ENCODE measurements at places on chromosomes 11 and 22.

DNA sequence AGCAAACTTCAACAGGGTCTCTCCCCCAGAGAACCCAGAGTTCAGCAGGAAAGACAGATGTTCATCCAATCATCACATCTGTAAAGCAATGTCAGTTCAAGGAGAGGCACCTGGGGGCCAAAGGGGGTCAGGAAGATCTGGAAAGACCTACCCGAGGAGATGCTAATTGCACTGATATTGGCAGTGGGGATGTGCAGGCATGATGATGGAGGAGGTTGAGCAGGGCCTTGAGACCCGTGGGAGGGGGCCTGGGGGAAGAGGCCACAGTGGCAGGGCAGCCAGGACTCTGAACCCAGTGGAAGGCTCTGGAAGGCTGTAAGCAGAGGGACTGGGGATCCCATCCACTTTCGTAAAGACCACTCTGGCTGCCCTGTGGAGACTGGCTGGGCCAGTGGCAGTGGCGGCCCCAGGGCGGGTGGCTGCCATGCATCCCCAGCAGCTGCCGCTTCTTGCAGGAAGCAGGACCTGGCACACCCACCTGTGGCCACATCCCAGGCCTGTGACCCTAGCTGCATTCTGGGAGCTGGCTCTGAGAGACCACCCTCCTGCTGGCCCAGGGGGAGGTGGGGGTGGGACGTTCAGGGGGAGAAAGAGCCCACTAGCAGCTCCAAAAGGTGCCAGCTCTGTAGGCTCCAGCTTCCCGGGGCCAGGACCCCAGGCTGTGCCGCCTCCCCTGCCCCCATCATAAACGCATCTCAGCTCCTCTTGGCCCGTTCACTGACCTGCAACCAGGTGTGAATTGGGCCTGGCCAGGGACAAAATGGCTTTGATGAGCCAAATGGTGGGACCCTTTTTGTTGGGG is 59.9 kb upstream of the FGF3 start:
- no peak for DNase-seq

GRCh38 chr11:35419184-35419829 is at the start of gene SLC1A2:
Gene SLC1A2 (minus strand): TSS chr11:35419558. CDS start chr11:35418966, 592 bp downstream.
- no peak for DNase-seq

GRCh38 chr11:57322256-57323166 is 2.2 kb downstream of the TNKS1BP1 start:
- DNase-seq: no peak

DNA sequence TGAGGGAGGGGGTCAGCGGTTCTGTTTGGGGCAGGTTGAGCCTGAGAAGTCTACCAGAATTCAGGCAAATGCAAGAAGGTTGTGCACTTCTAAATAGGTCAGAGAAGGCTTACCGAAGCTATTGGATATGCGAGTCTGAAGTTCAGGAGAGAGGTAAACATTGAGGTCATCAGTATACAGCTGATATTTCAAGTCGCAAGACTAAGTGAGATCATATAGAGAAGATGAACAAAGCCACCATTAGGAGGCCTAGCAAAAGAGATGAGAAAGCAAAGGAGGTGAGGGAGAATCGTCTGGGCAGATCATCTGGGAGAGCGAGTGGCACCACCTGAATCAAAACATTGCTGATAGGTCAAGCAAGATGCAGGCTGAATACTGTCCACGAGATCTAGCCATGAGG is 430.6 kb downstream of the BUD13 start:
- DNase-seq: no peak

DNA sequence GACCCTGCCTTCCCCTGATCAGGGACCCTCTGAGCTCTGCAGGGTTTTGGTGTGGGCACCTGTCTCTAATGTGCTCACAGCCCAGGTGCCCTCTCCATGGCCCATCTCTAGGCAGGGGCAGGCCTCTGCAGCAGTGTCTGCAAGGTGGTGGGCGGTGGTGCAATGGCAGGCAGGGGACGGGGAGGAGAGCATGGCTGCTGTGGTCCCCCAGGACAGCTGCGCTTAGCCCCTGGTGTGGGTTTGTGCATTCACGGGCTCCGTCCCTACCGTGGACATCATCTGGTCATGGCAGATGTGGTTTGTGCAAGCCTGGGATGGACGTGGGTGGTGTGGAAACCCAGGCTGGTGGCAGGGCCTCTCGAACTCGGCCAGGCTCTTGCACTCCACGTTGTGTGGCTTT is 443.1 kb downstream of the TBC1D22A start:
- DNase-seq: no peak

- no peak for DNase-seq
Measured at GRCh38 chr11:27933992-27934829, 173.7 kb downstream of the KIF18A start.

DNA sequence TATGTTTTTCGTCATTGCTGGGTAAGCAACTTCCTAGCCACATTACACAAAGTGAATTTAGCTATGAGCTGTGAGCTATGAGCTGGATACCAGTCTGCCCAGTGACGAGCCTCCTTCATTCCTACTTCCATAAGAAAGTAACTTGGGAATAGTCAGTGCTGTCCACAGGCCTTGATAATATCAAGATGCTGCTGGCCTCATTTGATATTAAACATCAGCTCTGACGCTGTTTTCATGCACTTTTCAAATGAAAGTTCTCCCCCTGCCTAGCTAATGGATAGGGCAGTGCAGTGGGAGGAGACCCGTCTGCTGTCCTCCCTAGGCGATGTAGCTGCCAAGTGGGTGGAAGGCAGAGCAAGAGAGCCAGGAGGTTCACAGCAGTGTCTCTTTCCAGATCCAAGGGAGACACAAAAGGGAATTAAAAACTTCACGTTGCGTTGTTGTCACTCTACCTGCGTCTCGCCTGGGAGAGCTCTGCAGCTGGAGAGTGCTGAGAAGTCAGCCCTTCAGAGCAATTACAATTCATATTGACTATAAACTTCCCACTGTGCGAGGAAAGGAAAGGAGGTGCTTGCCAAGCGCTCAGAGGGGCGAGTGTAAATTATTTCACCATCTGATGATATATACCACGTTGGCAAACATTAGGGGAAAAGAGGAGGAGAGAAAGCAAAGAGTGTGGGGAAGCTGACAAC is 861.4 kb downstream of the NTM start:
- no peak for DNase-seq

DNA sequence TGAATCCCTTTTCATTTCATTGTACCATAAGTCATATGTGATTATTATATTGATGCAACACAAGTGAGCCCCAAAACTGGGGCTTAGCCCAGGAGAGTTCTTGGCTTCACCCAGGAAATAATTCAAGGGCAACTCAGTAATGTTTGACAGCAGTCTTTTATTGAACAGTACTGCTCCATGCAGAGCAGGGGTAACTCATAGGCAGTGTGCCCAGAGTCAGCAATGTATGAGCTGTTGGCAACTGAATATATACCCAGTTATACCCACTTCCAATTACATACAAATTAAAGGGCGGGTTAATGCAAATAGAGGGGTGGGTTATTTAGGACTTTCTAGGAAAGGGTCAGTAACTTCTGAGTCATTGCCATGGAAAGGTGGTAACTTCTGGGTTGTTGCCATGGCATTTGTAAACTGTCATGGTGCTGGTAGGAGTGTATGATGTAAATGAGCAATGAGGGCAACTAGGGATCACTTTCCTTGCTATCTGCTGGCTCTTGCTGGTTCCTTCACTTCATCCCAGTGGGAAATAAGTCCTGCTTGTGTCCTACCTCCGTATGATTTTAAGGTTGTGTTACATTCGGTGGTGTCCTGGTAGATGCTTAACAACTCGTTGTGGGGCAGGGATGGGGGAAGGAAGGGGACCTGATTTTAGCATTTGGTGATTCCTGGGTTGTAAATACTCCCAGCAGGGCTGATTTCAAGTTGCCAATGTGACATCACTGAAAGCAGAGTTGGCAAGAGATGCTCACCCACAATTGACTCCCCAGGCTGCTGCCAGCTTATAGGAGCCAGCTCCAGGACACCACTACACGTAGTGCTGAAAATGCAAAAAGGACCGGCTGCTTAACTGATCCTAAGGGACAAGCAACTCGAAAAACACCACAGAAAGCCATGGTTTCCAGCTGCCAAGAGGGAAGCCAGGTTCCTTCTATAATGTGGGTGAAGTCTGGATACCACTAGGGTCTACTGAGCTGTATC is 70.1 kb downstream of the SYT9 start:
- DNase-seq: no peak

GRCh38 chr11:108559904-108560303 is 33.7 kb downstream of the EXPH5 start:
- no peak for DNase-seq

GRCh38 chr11:76665921-76666351 is 4.6 kb downstream of the LRRC32 start:
- DNase-seq: no peak

DNA sequence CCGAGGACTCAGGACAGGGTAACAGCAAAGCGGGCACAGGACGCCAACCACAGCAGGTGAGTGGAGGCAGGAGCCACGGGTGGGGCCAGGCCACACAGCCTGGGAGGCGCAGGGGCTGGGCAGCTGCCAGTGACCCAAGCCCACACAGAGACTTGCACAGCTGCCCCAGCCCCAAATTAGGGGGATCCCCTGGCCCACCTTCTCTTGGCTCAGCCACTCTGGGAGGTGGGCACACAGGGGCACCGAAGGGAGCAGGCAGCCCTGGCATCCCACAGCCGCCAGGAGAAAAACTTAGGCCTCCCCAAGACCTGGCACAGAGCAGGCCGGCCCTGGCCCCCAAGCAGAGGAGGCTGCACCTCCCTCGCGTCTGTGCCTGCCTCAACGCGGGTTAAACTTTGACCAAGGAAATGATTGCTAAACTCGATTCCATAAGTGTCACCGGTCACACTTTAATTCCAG is at the start of gene SLC22A12:
SLC22A12 (plus strand) TSS at position 458 of the 459 bp plus-strand sequence. CDS start 337 bp downstream, outside the sequence.
- DNase-seq: no peak

DNA sequence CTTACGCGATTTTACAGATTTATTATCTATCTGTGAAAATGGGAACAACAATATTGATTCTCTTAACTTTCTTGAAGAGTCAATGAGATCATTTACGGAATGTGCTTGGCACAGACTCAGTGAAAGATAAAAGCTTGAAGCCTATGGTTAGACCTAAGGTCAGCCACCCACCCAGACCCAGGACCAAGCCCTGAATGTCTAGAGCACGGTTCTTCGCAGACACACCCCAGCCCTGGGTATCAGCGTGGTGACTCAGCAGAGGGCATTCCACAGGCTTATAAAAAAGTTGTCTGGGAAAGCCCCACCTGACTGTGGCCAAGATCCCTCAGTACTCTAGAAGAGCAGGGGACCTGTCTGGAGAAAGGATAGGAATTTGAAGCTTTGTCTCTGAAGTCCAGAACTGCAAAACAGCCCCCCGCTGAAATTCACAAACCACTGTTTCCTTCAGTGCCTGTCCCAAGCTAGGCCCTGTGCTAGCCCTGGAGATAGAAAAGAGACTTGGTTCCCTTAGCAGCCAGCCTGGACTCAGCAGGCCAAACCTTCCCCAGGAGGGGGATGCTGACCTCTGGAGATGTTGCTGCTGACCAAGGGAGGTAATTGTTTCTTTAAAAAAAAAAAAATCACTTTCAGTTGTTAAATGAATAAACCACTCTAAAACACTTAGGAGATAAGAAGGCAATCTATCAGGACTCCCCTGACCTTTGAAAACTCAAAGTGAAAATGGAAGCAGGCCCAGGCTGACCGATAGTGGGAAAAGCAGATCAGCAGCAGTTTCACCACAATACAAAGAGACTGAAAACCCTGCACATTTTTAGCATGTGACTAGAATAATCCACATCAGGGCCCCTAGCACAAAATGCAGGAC is 114.0 kb downstream of the ABTB2 start:
- DNase-seq: no peak

DNA sequence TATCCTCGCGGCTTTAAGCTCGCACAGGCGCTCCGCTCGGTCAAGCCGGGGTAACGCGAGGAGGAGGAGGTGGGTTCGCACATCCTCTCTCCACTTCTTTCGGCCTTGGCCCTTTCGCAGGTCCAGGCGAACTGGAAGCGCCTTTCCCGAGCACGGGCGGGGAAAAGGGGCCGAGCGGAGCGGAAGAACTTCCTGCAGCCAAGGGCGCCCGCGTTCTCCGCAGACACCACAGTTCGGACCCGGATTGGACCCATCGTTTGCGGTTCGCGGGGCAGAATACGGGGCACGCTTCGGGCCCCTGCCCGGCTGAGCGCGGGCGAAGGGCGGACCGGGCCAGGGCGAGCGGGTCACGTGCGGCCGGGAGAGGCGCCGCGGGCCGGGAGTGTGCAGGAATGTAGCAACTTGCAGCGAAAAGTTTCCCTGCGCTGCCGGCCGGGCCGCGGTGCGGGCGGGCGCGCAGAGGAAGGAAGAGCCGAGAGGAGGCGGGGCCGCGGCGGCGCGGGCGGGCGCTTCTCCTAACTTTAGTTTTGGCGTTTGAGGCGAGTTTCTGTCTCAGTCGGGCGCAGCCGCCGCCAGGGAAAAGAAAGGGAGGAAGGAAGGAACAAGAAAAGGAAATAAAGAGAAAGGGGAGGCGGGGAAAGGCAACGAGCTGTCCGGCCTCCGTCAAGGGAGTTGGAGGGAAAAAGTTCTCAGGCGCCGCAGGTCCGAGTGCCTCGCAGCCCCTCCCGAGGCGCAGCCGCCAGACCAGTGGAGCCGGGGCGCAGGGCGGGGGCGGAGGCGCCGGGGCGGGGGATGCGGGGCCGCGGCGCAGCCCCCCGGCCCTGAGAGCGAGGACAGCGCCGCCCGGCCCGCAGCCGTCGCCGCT is at the start of gene YAP1:
YAP1 (plus strand) TSS at position 552 of the 865 bp plus-strand sequence. CDS start 402 bp downstream, outside the sequence.
- peak; percentile 44 for DNase-seq

DNA sequence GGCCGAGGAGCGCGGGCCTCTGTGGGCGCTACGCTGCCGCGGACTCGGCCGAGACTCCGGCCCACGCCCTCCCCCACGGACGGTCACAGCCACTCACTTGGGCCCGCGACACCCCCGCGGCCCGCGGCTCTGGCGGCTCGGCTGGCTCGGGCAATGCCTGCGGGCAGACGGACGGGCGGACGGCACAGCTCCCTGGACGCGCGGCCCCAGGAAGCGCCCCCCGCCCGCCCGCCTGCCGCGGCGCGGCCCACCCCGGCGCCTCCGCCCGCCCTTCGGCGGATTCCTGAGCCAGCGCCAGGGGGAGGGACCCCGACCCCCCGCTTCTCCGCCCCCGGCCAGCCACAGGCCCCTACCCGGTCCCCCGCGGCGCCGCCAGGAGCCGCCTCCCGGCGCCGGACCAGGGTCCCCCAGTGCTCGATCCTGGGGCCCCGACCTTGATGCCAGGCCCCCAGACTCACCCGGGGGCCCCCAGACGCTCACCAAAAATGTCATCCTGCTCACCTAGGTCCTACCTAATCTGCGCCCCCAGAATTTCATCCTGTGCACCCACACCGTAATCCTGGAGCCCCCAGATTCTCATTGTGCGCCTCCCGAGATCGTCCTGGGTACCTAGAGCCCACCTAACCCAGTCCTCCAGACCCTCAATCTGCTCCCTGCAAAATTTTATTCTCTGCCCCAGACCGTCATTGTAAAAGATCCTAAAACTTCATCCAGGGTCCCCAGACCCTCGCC is at the start of gene EFEMP2:
EFEMP2 (minus strand) TSS at position 215 of the 732 bp plus-strand sequence. CDS start 446 bp downstream, outside the sequence.
- DNase-seq: no peak

DNA sequence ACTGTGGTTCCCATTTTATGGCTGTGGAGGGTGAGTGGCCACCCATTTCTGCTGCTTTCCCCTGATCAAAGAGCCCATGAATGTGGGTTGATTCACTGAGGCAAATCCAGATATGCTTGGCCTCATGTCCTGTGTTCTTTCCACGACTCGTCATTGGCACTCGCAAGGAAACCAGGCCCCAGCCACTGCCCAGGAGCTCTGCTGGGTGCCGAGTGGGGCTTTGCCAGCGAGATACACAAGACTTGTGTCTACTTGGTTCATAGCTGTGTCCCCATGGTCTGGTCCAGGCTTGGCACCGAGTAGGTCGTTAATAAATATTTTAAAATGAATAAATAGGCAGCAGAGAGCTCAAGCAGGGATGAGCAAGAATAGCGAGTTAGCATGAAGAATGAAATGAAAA is 1291.5 kb downstream of the TBC1D22A start:
- no peak for DNase-seq

Data from stimulated activated CD8-positive, alpha-beta memory T cell treated with anti-CD3 and anti-CD28 coated beads, Interleukin-2, amount 100 ng/mL, for 48 hours (primary cell).